ENCODE measurements at places on chromosomes 11 and 22. TPM values are rescaled to one million over a fixed set of nuclear protein-coding genes. Genes with fewer than 3 reads are reported as not detected.

The GAB4 gene
- polyA plus RNA-seq: not detected

The WNT11 gene
- polyA plus RNA-seq: 6.3 TPM

The OR8D1 gene
- polyA plus RNA-seq: not detected

The SLC5A12 gene
- 59.4 TPM for polyA plus RNA-seq
